ENCODE measurements at places on chromosomes 5 and 9.

- DNase-seq, result no peak
Measured at GRCh38 chr9:26893030-26893676, 551 bp upstream of the CAAP1 start.

- DNase-seq, result no peak
Measured at GRCh38 chr5:139512786-139513390, 30.3 kb upstream of the STING1 start.

DNA sequence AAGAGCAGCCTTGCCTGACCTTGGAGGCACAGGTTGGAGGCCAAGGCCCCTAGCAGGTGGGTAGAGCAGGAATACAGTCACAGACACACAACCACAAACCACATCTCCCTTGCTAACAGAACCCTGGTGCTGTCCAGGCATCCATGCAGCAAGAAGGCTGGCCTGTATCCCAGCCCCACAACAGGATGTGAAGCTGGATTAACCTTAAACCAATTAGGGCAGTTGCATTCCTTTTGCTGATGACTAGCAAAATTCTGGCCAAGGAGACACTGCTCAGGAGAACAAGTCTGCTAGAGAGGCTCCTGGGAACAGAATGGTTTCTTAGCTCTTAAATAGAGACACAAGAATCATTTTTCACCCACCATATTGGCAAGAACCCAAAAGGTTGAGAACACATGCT is 97.8 kb downstream of the C5orf15 start:
- DNase-seq, result no peak

GRCh38 chr9:100082782-100083181 is 16.0 kb downstream of the ERP44 start:
- DNase-seq, result no peak

- DNase-seq, result no peak
Measured at GRCh38 chr5:153624451-153624765, 133.9 kb downstream of the GRIA1 start.

- no peak for DNase-seq
Measured at GRCh38 chr5:140178086-140178410, 3.1 kb downstream of the CYSTM1 start.

DNA sequence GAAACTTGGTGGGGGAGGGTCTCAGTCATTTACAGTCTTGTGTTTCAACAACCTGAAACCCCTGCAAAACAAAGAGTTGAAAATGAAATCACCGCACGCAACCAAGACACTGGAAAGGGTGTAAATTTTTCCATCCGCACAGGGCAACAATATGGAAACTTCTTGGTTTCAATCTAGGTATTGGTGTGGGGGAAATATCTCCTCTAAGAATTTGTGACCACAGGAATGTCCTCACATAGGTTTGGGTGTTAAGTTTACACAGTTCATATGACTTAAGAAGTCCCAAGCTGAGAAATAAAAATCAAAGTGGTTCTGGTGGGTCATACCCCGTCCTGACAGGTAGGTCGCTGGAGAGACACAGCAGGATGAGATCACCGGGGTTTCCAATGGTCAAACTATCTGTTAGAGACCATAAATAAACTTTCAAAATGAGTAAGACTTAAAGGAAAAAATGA is 51.9 kb upstream of the PIP5K1B start:
- no peak for DNase-seq

GRCh38 chr5:36770125-36770524 is 106.4 kb upstream of the NIPBL start:
- no peak for DNase-seq

GRCh38 chr5:138603249-138603920 is 28.2 kb upstream of the HSPA9 start:
- no peak for DNase-seq

DNA sequence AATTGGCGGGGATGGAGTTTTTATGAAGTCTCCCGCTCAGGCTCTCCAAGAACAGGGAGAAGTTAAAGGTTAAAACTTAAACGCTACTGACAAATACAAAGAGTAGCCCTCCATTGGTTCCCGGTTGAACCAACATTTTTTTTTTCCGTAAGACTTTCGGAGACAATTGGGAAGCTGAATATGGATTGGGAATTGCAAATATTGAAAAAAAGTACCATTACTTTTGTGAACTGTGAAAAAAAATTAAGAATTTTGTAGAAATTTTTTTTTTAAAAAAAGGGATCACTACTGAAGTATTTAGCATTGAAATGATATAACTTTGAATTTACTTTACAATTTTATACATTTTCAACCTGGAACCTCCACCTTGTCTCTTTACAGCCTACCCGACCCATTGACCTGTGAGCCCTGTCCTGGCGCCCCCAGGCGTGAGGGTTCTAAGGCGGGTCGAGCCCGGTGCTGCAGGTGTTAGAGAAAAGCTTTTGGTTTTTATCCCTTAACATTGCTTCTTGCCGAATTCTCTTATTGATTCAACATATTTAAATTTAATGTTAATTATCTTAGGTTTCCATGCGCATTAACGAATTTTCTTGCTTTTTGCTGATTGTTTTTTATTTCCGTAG is 448 bp upstream of the ZNF782 start:
- DNase-seq, result no peak

DNA sequence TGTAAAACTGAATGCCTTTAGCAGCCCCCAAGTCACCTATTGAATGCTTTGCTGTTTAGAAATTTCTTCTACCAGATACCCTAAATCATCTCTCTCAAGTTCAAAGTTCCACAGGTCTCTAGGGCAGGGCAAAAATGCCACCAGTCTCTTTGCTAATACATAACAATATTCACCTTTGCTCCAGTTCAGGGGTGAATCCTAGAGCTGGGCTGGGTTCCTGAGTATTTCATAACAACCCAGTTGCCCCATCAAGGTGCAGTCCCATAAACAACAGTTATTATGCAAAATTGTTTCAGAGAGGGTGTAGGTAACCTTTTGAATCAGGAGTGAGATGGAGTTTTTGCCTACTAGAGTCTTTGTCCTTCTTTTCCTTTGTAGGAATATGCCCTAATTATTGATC is 19.0 kb upstream of the C1QTNF3 start:
- DNase-seq, result no peak

GRCh38 chr5:137155261-137156000 is 343.7 kb downstream of the SPOCK1 start:
- peak; percentile 18 for DNase-seq

DNA sequence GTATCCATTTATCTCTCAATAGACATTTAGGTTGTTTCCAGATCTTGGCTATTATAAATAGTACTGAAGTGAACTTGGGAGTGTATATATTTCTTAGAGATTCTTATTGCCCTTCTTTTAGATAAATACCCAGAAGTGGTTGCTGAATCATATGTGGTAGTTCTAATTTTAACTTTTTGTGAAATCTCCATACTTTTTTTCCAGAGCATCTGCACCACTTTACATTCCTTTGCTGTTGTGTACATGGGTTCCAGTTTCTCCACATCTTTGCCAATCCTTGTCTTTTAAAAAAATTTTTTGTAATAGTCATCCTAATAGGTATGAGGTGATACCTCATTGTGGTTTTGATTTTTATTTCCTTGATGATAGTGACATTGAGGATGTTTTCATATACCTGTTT is 303.7 kb downstream of the CCDC171 start:
- no peak for DNase-seq

GRCh38 chr9:2570615-2571479 is 50.7 kb upstream of the VLDLR start:
- no peak for DNase-seq

DNA sequence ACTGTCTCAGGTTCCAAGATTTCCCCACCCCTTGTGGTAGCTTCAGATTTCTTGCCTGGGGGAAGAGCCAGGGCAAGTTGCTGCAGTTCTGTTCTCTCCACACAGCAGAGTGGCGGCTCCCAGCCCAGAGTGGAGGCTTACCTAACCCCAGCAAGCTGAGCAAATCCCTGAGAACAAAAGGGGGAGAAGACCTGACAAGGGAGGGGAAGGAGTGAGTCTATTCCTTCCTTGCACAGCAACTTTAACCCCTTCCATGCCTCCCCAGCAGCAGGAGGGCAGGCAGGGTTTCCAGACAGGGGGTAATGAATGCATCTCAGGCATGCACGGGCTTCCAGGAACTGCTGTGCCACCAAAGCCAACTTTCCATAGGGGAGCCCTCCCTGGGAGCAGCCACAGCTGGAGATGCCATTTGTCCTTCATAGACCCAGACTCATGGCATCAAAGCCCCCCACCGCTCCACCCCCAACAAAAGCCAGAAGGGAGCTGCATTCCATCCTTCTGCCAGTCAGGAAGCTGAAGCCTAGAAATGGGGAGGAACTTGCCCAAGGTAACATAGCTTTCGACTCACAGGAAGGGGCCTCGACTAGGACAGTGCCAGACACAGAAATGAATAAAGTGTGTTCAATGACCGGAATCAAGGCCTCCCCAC is 28.8 kb upstream of the FAT2 start:
- DNase-seq, result no peak

DNA sequence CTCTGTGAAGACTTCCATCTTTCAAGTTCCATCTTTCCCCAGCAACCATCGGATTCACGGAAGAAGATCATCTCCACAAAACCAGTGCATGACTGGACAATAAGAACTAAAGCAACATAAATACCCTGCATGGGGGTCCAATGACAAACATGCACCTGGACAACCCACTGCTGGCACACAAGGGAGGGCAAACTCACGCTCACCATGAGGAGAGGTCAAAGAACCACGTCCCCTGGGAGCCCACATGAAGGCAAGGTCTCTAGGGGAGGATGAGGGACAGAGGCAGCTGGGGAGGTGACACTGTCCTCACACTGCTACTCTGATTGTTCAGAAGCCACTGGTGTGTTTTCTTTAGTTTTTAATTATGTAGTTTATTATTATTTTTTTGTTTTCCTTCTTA is 190.8 kb downstream of the MED10 start:
- no peak for DNase-seq

DNA sequence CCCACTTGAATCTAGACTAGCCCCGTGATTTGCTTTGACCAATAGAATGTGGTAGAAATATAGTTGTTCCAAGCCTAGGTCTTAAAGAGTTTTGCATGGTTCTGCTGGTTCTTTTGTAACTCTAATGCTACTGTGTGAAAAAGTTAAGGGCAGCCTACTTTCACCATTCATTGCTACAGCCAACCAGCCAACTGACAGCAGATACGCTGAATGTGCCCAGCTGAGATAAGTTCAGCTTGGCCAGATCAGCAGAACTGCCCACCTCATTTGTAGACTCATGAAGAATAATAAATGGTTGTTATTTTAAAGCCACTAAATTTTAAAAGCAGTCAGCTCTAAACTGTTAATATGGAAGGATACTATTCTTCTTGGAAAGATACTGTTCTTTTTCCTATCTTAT is 23.9 kb downstream of the NR3C1 start:
- DNase-seq, result no peak

Data from HAP-1 (cell line).